ENCODE measurements at places on chromosomes 2 and 18.

GRCh38 chr2:75772908-75773630 is 62.4 kb upstream of the GCFC2 start:
- DNase-seq = no peak

DNA sequence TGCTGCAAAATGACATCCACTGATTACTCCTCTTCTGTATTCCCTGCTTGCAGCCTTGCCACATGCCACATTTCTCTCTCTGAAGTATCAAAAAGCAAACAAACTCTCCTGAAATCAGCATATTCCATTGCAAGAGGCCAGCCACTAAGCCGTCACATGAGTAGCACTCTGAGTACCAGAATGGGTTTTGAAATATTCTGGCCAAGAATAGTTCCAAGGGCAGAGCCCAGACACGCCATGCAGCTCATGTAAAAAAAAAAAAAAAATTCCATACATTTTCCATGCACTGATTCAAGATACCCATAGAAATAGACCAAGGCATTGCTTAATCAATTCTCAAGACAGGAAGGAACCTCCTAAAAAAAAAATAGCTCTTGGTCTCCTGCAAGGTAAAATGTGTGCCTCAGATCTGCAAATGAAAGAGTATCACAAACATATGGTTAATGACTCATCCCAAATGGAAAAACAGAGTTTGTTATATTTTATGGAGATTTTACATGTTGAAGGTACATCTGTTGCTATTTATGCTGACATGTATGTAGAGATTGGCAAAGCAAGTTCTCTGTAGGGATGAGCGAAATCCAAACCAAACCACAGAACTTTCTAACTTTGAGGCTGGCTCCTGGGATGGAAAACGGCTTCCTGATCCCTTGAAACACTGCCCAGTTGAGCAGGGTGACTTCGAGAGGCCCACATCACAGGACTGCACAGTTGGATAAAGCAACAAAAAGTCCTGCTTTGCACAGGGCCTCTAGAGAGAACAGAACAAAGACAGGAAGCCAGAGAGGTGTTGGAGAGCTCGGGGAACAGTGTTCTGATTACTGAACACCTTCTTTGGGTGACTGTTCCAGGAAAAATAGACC is 346.2 kb downstream of the ZNF521 start:
- peak; percentile 41 for DNase-seq

DNA sequence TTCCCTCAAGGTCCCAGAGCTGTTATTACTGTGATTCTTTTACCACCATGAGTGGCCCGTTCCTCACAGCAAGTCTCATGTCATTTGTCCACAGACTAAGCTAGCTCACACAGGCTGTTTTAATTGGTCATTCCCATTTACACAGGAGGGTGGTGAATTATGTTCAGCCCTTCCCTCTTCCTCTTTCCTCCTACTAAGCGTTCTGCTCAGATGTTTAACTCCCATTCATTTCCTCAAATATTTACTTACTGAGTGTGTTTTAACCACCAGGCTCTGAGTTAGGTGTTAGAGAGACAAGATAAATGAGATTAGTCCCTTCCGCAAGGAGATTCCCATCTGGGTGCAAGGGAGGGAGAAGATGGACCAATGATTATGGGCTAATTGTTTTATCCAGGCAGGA is 403.6 kb upstream of the ACVR2A start:
- no peak for DNase-seq

DNA sequence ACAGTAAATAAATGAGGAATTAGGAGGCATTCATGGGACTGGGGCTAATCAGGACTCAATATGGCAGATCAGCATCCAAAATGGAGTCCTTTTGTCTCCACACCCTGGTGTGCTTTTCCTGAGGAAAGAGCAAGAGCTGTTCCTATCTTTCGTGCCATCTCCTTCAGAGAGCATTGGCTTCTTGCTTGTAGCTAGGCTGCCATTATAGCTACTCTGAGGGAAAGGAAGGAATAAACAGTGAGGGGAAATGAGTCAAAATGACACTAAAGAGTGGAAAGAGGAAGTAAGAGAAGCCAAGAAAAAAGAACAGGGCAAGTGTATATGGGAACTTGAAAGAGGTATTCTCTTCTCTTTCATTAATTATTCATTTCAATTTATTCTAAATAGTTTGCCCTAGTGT is 8.4 kb upstream of the NMI start:
- no peak for DNase-seq

- no peak for DNase-seq
These were observed 82.5 kb downstream of the MGAT5 start for GRCh38 chr2:134336352-134336751.

DNA sequence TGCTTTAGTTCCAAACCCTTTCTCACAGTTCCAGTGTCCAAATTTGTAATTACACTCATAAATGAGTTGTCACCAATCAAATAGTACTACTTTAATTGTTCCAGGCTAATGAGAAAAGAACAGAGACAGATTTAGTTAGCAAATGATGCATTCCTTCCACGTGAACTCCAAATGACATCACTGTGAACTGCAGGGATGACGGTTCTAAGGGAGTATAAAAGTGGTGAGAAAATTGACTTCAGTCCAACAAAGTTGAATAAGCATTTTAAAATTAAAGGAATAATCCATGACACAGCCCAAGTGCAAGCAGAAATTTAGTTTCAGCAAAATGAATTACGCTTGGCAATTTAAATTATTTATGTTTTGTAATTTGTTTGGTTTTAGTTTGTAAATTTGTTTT is 102.0 kb upstream of the LRATD1 start:
- DNase-seq = peak; percentile 75

GRCh38 chr18:11279461-11279860 is 130.1 kb upstream of the PIEZO2 start:
- no peak for DNase-seq

DNA sequence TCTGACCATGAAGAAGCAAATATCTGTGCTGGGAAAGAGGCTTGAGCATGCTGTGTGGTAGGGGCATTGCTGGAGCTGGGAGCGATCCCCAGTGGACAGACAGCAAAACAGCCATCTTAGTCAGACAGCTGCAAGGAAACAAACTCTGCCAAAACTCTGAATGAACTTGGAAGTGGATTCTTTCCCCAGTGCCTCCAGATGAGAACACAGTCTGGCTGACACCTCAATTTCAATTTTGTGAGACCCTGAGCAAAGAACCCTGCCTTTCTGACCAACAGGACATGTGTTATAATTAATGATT is 23.2 kb upstream of the FAP start:
- DNase-seq = no peak

GRCh38 chr2:241818943-241819270 is 9.9 kb downstream of the NEU4 start:
- DNase-seq = no peak

GRCh38 chr2:33581872-33582271 is 17.2 kb downstream of the FAM98A start:
- no peak for DNase-seq

Data from GM23248 (cell line).